ENCODE measurements at places on chromosomes 11 and 22.
A peak's percentile ranks its signal among the peaks of the same experiment; 100 is the strongest.

DNA sequence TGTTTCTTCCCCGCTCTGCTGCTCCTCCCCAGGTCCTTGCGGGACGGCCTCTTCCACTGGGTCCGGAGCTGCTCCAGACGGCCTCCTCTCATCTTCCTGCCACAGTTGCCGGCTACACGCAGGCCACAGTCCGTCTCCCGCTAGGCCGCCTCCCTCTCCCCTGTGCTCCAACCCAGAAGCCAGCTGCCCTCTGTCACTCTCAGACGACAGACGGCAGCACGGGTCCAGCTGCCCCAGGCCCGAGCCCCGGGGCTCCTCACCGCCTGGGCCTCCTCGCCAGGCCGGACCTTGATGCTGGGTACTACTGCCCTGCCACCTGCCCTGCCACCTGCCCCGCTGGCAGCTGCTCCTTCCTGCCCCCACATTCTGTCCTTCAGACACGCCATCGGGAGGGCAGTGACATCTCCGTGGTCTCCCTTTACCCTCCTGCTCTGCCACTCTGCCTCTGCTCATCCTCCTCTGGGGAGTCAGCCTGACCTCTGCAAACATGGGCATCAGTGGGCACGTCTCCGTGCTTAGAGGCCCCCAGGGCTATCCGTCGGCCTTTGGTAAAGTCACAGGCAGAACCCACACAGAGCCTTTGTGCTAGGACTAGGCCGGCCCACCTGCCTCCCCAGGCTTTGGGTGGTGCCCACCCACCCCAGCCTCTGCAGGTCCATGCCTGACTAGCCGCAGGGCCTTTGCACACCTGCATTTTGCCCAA lies 43.1 kb upstream of the TH start:
- no peak for DNase-seq

GRCh38 chr22:30880847-30881246 lies 87.7 kb downstream of the MORC2 start:
- DNase-seq: no peak

DNA sequence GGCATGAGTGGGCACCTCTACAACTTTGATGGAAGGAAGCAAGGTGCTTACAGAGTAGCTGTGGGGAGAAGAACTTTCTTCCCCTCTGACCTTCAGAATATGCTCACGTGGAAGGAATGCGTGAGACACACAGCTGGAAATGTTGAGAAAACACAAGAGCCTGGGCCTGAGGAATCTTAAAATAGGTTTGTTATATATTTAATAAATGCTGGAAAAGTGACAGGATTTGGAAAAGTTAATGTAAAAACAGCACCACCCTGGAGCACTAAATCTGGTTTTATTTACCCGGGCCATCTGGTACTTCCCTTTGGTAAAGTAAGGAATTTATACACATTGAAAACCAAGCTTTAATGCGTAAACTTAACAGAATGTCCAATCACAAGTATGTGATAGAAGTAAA lies 14.0 kb upstream of the AMPD3 start:
- no peak for DNase-seq

DNA sequence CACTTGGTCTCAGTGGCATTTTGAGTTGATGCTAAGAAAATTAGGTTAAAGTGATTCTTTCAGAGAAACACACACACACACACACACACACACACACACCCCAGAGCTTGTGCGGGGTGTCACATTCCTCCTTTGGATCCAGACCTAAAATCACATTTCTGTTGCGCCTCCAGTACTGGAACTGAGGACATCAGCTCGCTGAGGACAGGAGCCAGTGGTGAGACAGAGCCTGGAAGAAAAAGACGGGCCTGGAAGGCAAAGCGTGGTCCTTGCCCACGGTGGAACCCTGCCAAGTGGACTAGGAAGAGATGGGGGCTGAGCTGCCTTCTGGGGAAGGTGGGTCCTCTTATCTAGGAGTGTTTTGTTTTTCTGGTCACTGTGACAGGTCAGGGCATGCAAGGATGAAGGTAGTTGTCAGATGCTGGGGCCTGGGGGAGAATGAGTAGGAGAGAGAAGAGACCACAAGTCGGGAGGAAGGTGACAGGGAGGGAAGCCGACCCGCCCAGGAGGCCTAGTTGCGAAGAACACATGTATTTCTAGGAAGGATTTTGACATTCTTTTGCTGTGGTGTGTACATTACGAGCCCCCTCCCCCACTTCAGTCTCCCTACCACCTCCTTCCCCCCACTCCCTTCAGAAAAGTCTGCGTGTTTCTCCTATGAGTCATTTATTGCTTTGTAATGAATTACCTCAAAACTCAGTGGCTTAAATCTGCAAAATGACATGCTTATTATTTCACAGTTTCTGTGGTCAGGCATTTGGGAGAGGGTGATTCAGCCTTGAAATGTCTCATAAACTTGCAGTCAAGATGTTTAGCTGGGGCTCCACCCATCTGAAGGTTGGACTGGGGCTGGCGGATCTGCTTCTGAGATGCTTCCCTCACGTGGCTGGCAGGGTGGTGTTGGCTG lies 4.8 kb upstream of the ELFN2 start:
- DNase-seq: peak; percentile 99

DNA sequence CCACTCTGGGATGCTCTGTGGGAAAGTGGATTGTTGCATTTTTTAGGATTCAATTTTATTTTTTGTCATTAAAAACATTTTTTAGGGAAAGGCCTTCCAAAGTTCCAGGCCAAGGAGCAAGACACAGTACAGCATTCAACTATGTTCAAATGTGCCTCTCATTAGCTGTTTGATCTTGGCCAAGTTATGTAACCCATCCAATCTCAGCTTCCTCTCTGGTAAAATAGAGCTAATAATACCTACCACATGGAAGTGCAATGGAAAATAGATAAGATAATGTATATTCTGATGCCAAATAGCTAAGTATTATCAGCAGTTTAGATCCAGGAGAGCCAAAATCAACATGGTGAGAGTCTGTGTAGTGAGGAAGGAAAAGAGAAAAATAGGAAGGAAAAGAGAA lies 220.3 kb upstream of the SESN3 start:
- DNase-seq: no peak

DNA sequence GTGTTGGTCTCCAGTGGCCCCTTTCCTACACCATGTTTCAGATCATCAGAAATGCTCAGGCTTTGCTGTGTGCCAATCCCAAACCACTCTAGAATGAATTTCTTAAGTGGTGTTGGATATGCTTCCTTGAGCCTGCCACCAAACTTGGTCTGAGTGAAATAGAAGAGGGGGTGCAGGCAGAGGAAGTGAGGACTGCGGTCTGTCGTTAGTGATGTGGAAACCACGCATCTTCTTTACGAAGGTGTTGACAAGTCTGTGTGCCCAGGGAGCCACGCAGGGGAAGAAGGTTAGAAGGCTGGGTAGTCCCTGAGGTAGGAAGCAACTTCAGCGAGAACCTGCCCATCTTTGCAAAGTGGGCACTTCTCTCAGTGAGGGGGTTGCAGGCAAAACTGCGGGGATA lies 187.4 kb upstream of the NAV2 start:
- no peak for DNase-seq

DNA sequence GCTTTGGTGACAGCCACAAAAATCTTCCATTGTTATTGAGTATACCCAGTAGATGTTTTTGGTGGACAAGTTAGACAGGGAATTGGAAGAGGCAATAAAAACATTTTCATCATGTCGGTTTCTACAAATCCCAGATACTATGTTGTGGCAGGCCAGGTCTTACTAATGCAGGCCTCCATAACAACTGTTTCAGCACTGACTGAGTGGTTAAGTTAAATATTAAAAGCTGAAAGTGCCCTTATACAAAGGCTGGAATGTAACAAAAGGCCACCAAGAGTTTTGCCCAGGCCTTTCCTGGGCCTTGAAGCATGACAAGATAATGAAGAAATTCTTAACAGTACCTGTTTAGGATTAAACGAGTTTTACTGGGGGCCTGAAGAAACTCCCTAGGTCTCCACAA lies 29.3 kb downstream of the DMC1 start:
- DNase-seq: no peak

DNA sequence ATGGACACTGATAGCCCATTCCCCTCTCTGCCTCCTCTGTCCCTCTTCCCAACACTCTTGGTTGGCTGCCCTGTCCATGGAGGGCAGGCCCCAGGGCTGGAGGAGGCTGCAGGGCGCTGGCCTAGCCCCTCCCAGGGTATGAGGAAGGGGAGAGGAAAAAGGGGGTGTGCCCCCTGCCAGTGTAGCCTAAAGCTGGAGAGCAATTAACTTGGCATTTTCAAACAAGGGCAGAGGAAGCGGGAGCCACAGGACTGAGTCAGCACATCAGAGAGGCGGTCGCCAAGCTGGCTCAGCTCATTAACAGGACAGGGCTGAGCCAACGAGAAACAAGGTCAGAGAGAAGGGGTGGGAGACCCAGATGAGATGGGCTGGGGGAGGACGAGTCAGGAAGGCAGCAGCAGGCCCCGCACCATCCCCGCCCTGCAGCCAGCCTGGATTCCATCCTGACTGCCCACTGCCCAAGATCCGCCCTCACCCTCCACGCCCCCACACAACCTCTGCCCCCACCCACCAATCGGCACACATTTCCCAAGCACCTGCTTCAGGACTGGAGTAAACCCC lies 76.3 kb downstream of the BUD13 start:
- DNase-seq: no peak

GRCh38 chr11:21174781-21175180 lies 505.4 kb downstream of the NELL1 start:
- no peak for DNase-seq

DNA sequence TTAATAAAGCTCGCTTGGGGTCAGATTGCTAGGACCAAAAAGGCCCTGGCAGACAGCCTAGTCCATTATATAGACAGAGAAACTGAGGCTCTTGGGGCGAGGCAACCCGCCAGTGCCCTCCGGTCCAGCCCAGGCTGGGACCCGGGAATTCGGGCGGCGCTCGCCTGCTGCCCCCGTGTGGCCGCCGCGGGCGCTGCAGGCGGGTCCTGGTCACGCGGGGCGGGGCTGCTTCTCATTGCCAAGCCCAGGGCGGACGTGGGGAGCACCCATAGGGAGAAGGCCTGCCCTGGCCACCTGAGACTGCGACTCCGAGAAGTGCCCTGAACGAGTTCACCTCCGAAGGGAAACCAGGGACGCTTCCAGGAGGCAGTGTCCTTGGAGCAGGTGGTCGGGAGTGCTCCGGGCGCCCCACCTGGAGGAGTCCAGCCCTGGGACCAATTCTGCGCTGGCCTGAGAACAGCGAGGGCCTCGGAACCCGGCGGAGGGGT lies 36.0 kb upstream of the CSNK1E start:
- DNase-seq: peak; percentile 14

GRCh38 chr11:65425105-65425970 lies 2.7 kb downstream of the NEAT1 start:
- DNase-seq: peak; percentile 53

DNA sequence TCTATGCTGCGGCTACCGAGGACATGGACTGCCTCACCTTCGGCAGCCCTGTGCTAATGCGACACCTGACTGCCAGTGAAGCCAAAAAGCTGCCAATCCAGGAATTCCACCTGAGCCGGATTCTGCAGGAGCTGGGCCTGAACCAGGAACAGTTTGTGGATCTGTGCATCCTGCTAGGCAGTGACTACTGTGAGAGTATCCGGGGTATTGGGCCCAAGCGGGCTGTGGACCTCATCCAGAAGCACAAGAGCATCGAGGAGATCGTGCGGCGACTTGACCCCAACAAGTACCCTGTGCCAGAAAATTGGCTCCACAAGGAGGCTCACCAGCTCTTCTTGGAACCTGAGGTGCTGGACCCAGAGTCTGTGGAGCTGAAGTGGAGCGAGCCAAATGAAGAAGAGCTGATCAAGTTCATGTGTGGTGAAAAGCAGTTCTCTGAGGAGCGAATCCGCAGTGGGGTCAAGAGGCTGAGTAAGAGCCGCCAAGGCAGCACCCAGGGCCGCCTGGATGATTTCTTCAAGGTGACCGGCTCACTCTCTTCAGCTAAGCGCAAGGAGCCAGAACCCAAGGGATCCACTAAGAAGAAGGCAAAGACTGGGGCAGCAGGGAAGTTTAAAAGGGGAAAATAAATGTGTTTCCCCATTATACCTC lies 3.3 kb downstream of the FEN1 start:
- no peak for DNase-seq

- no peak for DNase-seq
These were observed 4.3 kb downstream of the CBX6 start for GRCh38 chr22:38867471-38868285.

DNA sequence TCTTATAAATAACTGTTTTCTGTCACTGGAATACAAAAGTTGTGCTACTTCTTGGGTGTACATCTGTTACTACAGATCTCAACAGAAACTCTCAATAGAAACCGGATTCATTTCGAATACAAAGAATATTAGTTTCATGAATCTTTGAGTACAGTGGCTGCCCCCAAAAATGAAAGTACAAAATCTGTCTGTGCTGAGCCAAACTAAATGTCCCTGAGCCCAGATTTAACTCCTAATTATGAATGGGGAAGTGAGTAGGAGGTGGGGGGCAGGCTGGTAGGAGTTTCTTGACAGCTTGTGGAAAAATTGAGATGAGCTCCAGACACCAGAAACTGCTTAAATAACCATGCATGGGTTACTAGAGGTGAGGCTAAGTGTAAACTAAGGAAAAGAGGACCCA lies 41.6 kb downstream of the PITPNB start:
- DNase-seq: no peak

- DNase-seq: no peak
These were observed 10.0 kb upstream of the ASCC2 start for GRCh38 chr22:29848111-29848510.

DNA sequence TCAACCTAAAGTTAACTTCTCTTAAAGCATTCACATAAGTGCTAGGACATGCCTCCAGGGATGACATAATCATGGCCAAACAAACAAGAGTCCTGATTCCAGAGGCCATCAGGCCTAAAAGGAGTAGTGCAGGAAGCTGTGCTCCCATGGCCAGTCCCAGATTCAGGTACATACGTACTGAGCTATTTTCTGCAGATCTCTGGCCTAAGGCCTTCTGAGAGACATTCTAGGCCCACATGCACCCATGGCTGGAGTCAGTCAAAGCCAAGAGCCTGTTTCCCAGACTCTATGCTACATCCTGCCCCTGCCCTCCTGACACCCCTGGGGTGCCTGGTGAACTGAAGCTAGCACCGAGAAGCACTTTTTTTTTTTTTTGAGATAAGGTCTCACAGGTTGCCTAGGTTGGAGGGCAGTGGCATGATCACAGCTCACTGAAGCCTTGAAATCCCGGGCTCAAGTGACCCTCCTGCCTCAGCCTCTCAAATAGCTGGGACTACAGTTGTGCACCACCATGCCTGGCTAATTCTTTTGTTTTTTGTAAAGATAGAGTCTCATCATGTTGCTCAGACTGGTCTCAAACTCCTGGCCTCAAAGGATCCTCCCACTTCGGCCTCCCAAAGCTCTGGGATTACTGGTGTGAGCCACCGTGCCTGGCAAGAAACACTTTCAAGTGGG lies 553 bp downstream of the CD3D start:
- DNase-seq: no peak

GRCh38 chr11:107017433-107018218 lies 650 bp downstream of the GUCY1A2 start:
- DNase-seq: no peak

Data from HS-5 (cell line).